ENCODE measurements at places on chromosomes 11 and 22. TPM values are rescaled to one million over a fixed set of nuclear protein-coding genes. Genes with fewer than 3 reads are reported as not detected.

WNT7B gene
- not detected for total RNA-seq

OR8D1 gene
- total RNA-seq: not detected

MS4A6A gene
- total RNA-seq: 24.4 TPM

PNPLA2 gene
- 184 TPM for total RNA-seq

OLFML1 gene
- 2.3 TPM for total RNA-seq

C1QTNF5 gene
- 26.4 TPM for total RNA-seq

UPK2 gene
- total RNA-seq: not detected
